ENCODE measurements at places on chromosomes 1 and 21. TPM values are rescaled to one million over a fixed set of nuclear protein-coding genes. Genes with fewer than 3 reads are reported as not detected.

Gene MINDY1
- 33.5 TPM for total RNA-seq

DNA sequence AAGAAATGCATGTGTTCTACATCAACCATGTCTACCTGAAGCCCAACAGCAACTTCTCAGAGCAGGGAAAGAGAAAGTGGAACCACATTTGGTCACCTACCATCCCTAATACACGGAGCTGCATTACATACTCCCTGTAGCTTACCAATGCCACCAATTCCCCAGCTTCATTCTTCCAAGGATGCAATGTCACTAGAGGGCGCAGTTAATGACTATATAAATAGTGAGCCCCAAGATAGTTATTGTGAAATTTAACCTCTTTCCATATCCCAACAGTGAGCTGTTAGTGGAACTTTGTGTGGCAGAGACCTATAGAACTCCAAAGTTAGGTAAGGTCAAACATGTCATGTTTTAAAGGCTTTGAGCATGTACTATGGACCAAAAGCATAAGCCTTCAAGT, 618.3 kb downstream of the SMYD3 start:
- no peak for DNase-seq

- DNase-seq: no peak
These were observed 3.7 kb upstream of the TRABD2B start for GRCh38 chr1:48000883-48001282.

- DNase-seq: no peak
These were observed 1.8 kb upstream of the KIF1B start for GRCh38 chr1:10208537-10208936.

- no peak for DNase-seq
These were observed 118.6 kb downstream of the SDCCAG8 start for GRCh38 chr1:243374412-243374811.

- no peak for DNase-seq
These were observed 75.0 kb downstream of the PTPN14 start for GRCh38 chr1:214476229-214476985.

Gene TCHH
- total RNA-seq: 3.0 TPM

- no peak for DNase-seq
These were observed at the start of gene ARTN for GRCh38 chr1:43933386-43934100. ARTN (plus strand) TSS chr1:43933801; CDS start chr1:43935657, 1,856 bp downstream.

GRCh38 chr1:232795497-232796053, 9.6 kb upstream of the MAP10 start:
- no peak for DNase-seq

GRCh38 chr1:207234690-207235089, 86.8 kb upstream of the CD55 start:
- DNase-seq: no peak

GRCh38 chr1:200207711-200208126, 180.2 kb downstream of the NR5A2 start:
- no peak for DNase-seq

GRCh38 chr21:44952116-44952928, 12.5 kb downstream of the SLX9 start:
- DNase-seq: no peak

- DNase-seq: no peak
These were observed 143.6 kb downstream of the GABPA start for GRCh38 chr21:25878344-25878743.

GRCh38 chr1:96550061-96550460, 171.5 kb upstream of the PTBP2 start:
- DNase-seq: no peak

GRCh38 chr1:170175041-170175440, 29.3 kb downstream of the NTMT2 start:
- no peak for DNase-seq

GRCh38 chr1:167617153-167618147, 12.6 kb upstream of the RCSD1 start:
- no peak for DNase-seq

- DNase-seq: peak; percentile 89
These were observed 16.3 kb downstream of the SOX13 start for GRCh38 chr1:204089044-204089751.

GRCh38 chr1:25098717-25099116, 133.6 kb downstream of the SYF2 start:
- DNase-seq: no peak

- DNase-seq: peak; percentile 69
These were observed 104.4 kb downstream of the PTPN14 start for GRCh38 chr1:214446772-214447556.

Gene EPHA10
- 0.73 TPM for total RNA-seq

Gene RNF186
- 4.3 TPM for total RNA-seq

Gene CD5L
- not detected for total RNA-seq

DNA sequence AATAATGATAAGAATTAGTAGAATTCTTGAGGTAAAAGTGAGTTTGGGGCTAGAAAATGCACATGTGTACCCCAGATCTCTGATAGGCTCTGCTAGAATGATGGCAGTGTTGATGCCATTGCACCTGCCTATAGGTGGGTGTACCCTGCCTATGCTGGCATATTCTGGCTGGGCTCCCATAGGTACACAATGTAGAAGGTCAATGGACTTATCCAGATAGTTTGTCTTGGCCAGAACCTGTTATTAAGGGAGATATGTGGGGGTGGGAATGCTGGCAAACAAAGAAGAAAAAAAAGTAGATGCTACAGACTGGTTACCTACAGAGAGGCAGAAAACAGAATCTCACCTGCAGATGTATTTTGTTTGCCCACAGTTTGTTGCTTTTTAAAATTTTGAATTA, 14.1 kb upstream of the KLHDC8A start:
- DNase-seq: no peak

GRCh38 chr1:168832661-168833060, 103.7 kb upstream of the DPT start:
- no peak for DNase-seq

Gene SPATA1
- total RNA-seq: 1.0 TPM

GRCh38 chr1:202282025-202282371, 59.7 kb downstream of the UBE2T start:
- DNase-seq: no peak

Gene A3GALT2
- not detected for total RNA-seq

Gene GOLT1A
- total RNA-seq: not detected

- DNase-seq: no peak
These were observed 192.3 kb downstream of the SLC45A1 start for GRCh38 chr1:8510041-8510823.

Gene PADI4
- 1.3 TPM for total RNA-seq

DNA sequence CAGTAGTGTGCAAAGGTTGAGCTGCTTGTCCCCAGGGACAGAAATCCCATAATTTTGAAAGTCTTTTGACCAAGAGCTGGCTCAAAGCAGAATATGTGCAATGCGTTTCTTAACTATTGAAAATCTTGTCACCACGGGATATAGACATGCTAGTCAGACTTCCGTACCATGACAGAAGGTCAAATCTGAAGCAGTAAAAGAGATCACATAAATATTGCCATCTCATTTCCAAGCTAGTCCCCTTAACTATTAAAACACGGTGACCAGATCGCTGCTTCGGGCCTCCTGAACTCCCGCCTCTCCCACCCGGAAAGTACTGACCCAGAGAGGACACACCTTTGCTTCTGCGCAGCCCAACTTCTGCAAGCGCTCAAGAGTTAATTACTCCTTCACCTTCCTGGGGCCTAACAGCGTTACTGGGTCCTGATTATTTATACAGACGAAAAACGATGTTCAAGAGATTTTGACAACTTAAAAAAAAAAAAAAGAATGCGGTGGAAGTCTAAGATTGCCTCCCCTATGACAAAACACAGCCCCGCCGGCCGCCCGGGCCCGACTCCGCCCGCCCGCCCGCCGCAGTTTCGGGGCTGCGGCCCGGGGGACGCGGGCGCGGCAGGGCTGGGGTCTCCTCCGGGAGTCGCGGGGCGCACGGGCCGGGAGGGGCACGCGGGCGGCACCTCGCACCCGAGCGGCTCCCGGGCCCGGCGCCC, 692 bp downstream of the SORT1 start:
- no peak for DNase-seq

DNA sequence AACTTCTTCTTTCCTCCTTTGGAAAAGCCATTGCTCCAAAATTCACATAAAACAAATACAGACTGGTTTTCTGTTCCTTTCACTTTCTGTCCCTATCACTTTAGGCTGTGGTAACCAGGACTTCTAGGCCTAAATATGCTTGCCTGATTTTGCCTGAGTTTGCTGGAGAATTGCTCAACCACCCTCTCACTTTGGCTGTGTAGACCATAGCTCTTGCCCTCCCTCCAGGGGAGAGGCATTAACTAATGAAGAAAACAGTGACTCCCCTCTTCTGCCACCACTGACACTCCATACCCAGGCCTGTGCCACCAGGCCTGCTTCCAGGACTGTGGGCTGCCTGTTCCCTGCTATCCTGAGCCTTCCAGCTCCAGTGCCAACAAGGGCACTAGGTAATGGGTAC, 163.5 kb downstream of the TOMM20 start:
- no peak for DNase-seq

Gene ETNK2
- 66.1 TPM for total RNA-seq

DNA sequence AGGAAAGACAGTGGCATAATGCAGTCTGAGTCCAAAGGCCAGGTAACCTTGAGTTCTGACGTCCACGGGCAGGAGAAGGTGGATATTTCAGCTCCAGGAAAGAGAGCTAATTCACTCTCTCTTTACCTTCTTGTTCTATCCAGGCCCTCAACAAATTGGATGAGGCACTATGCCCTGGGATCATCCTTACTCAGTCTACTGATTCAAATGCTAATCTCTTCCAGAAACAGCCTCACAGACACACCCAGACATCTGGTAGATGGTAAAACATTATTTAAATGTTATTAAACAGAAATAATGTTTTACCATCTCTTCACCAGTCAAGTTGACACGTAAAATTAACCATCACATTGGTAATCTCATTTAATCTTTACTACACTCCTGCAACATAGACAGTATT, 73.0 kb downstream of the RBM11 start:
- DNase-seq: no peak

DNA sequence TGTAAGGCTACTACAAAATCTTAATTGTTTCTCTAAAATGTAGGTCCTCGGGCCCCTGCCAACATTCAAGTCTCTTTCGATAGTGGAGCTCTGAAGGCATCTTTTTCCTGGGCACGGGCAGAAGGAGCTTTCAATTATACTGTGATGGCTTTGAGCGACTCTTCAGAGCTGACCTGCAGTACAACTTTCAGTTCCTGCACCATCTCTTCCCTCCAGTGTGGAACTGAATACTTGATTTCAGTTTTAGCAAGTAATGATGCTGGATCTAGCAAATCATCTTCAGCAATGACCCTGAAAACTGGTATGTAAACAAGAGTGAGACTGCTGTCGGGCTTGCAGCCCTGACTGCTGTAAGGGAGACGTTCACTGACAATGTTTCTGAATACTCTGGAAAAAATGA, 9.6 kb downstream of the FNDC7 start:
- no peak for DNase-seq

- DNase-seq: no peak
These were observed 128.9 kb downstream of the XCL2 start for GRCh38 chr1:168414914-168415313.

GRCh38 chr1:226951286-226952117, 11.4 kb downstream of the COQ8A start:
- no peak for DNase-seq

GRCh38 chr1:211132721-211133392, 1.1 kb downstream of the KCNH1 start:
- no peak for DNase-seq

DNA sequence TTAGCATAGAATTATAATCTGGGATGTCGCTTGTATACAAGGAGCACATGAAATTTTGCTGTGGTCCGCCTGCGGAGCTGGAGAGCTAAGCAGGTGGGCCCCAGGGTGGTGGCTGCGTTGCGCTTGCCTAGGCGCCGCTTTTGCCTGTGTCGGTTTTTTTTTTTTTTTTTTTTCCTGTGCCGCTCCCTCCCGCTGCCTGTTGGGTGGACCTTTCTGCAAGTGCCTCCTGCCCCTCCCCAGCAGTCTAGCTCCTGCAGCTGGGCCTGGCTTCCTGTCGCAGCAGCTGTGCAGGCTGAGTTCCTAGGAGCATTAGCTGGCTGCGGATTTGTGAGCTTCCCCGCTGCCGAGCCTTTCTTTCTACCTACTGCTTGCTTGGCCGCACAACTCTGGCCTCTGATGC, 20.6 kb downstream of the PYHIN1 start:
- DNase-seq: no peak

DNA sequence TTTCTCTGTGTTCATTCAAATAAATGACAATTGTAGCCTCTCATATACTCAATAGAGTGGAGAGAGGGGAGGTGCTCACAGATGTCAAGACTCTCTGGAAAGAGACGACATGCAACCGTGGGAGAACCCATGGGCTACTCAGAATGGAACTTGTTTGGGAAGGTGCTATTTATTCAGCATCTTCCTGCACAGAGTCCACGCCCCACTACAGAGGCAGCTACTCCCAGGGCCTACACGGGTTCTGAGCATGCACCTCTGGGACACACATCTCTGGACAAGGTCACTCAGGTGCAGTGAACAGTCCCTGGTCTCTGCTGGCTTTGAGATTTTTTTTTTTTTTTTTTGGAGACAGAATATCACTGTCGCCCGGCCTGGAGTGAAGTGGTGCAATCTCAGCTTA, 64.1 kb downstream of the NID1 start:
- no peak for DNase-seq

Gene GATAD2B
- total RNA-seq: 21.2 TPM

GRCh38 chr21:46212721-46213484, 15.7 kb downstream of the LSS start:
- no peak for DNase-seq

Gene ANKRD34A
- total RNA-seq: 0.98 TPM

GRCh38 chr1:7117399-7118281, 332.4 kb downstream of the CAMTA1 start:
- DNase-seq: peak; percentile 61

DNA sequence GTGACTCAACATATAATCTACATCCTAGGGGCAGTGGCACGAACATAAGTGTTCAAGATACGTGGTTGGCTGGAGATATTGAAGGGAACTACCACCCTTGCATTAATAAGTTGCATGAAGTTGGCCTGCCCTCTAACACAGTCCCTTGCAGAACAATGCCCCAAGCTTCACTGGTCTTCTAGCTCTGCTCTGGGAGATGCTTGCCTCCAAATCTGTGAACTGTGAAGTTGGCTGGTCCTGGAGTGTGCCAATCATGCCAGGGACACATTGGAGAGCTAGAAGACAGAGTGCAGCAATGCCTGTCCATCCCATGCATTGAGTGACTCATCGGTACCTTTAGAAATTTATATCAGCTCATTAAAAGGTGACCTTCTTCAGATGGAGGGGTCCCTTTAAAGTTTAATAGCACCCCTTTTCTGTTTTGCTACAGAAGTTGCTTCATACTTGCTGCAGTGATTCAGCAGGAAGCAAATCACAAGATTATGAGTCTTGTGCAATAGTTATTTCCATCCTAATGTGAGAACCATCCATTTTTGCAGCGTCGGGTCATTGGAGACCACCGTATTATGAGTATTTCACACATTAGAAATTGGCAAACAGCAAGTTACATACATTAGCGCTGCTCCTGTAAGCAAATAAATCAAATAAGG, 55.2 kb upstream of the KAZN start:
- DNase-seq: no peak

GRCh38 chr1:4212796-4213195, 312.7 kb upstream of the C1orf174 start:
- no peak for DNase-seq

- no peak for DNase-seq
These were observed 30.0 kb upstream of the REG4 start for GRCh38 chr1:119841306-119841705.

Gene RXFP4
- total RNA-seq: not detected

GRCh38 chr1:88961647-88962275, 30.7 kb downstream of the KYAT3 start:
- no peak for DNase-seq

GRCh38 chr1:2385606-2386280, 5.6 kb downstream of the MORN1 start:
- no peak for DNase-seq

- no peak for DNase-seq
These were observed 97.4 kb downstream of the PRDM2 start for GRCh38 chr1:13797397-13797796.
